WERI-Rb-1 (cell line): ENCODE measurements at places on chromosomes 6 and 20.

DNA sequence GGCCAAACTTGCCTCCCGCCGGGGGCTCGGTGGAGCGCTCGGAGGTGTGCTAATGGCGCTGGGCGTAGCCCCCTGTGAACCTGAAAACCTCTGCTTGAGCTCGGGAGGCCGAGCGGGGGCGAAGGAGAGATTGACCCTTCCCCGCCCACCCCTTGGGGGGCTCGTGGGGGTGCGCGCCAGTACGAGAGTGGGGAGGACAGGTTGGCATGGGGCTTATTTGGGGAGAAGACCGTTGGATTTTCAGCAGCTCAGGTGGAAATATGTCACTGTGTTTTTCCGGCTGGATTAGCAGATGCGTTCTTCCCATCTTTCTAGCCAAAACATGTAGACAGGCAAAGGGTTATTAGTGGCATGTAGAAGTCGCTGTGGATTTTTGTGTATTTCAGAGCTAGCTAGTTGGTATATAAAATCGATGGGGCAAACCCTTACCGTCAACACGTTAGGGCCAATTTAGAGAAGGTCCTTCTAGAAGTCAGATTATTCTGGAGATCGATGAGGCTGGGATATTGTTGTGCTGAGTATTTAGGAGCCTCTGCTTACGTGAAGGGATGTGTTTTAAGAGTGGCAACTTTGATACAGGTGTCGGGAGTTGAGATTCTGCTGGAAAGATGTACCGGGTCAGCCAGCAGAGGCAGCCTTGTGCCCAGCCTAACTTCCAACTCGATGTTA lies 525 bp downstream of the NCOA7 start:
- DNase-seq, result peak; percentile 27

GRCh38 chr6:84258268-84258667 lies 30.8 kb upstream of the CEP162 start:
- no peak for DNase-seq

- no peak for DNase-seq
These were observed 41.5 kb upstream of the SLC22A1 start for GRCh38 chr6:160080097-160080496.

GRCh38 chr6:48747040-48747439 lies 636.0 kb upstream of the PTCHD4 start:
- DNase-seq, result no peak

DNA sequence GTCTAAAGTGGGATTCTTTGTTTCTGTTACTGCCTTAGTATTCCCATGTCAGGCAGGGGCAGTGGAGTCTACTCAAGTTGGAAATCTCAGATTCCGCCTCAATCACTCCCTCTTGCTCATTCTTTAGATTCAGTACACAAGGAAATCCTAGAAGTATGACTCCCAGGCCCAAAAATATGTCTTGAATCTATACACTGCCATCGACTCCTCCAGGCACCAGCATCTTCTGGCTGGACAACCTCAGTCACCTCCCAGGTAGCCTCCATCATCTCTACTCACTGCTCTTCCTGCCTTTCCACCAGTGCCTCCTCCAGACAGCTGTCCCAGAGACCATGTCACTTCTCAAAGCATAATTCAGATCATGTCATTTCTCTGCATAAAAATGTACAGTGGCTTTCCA lies 329.9 kb downstream of the CDC5L start:
- DNase-seq, result no peak

DNA sequence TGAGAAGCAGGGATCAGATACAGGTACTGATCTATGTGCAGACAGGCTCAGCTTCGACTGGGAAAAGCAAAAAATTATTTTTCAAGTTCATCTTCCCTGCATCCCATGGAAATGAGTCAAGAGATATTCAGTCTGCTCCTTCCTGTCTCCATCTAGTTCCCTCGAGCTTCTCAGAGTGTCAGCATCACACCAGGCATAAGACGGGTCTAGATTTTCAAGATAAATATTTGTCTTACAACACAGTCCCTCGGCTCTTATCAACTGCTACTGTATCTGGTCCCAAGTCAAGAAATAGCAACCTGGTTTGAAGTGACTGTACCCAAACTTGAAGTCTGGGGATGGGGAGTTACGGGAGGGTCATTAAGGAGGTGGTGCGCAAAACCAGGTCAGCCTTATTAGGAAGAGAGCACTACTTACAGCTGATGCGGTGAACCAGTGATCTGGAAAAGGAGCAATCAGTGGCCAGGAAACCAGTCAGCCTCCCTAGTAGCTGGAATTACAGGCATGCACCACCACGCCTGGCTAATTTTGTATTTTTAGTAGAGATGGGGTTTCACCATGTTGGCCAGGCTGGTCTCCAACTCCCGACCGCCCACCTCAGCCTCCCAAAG lies 29.7 kb downstream of the ZMYND8 start:
- DNase-seq, result no peak

DNA sequence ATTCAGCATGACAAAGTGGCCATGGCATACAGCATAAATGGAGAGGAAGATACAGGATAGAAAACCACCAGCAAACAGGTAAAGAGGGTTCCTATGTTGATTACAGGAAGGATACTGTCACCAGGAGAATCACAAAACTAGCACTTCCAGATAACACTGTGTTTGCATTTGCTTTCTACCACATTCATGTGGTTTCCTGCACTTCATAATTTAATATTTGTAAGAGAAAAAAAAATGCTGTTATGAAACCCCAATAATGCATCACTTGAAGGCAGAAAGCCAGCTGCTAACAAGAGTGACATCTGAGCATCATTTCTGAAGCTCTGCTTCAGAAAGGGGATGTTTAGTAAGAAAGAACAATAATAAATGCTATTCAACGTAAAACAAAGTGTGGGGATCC lies 106.6 kb downstream of the ATXN1 start:
- DNase-seq, result no peak

- DNase-seq, result no peak
These were observed 1.1 kb downstream of the CENPB start for GRCh38 chr20:3785240-3786125.

GRCh38 chr20:58173091-58173490 lies 55.4 kb downstream of the ANKRD60 start:
- no peak for DNase-seq

DNA sequence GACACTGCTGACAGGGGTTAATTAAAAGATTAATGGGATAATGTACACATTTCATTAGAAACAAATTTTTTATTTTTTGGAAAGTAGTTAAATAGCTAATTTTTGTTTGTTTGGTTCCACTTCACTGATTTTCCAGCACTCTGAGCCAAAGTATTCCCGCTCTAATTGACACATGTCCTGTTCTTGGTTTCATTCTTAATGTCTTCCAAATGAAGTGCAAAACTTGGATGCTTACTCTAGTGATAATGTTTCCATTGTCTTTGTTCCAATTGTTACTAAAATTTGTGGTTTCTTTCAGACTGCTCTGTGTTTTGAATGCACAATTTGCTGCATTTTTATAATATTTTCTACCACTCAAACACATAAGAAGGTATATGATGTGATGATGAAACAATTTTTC lies 794.3 kb downstream of the PHF3 start:
- DNase-seq, result no peak

- no peak for DNase-seq
These were observed 52.2 kb downstream of the MRPL14 start for GRCh38 chr6:44074813-44075646.

DNA sequence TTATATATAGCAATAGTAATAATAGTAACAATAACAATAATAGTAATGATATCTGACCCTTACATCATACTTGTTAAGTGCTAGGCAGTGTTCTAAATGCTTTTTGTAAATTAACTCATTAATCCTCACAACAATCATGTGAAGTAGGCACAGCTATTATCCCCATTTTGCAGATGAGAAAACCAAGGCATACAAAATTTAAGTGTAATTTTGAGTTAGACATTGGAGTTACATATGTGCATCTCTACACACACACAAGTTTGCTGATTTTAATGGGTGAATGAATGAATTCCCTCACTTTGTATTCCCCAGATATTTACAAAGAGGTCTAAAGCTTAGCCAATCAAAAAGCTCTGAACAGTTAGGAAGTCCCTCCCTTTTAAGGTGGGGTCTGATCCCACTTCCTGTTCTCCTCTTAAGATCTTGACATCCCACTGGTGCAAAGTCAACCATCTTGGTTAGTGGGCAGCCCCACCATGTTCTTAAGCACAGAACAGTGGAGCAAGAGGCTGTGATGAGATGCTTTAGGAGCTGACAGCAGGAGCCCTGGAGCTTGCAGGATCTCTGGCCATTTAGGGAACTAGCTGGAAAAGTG lies 85.3 kb upstream of the FOXP4 start:
- no peak for DNase-seq

DNA sequence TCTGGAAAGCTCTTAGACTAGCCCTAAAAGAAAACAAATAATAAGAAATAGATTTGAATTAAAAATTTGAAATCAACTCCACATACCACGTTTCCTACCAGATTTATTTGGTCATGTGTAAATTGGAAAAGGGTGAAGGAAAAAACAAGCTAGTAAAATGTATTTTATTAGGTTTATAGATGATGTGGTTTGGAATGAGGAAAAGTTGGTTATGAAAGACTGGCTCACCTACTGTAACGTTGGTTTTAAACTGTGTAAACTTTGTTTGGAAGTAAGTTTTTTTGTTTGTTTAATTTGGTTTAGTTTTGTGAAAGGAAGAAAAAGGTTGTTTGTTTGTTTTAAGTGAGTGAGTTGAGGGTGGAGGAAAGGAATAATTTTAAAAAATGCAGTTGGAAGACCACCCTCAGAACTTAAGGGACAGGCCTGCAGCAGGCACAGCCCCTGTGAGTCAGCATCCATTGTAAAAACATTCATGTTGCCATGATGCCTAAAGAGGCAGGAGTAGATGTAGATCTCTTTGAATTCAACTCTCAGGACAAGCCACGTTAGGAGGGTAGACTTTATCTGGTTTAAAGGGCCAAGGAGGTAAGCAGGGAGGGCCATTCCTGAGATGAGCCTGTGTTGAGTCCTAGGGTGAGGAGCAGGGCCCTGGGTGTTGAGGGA lies 93.7 kb upstream of the SCGN start:
- DNase-seq, result no peak

- no peak for DNase-seq
These were observed 96.2 kb upstream of the MAP7 start for GRCh38 chr6:136646377-136646776.

DNA sequence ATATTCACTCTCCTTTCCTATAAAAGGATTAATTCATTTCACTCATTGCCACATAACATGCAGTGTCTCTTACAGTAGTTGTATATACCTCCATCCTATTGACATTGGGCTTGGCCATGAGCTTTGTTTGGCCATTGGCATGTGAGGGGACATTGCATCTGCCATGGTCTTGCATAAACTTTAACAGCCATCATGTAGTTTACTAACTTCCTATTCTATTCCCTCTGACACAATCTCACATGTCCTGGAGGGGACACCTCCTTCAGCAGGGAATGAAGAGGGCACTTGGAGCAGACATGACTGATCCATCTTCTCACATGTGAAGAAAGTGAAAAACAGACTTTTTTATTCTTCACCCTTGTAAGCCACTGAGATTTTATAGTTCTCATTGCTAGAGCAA lies 115.5 kb upstream of the MARCKS start:
- DNase-seq, result no peak

GRCh38 chr6:170485159-170485558 lies 67.9 kb downstream of the PSMB1 start:
- DNase-seq, result no peak

- DNase-seq, result no peak
These were observed 47.2 kb downstream of the DHX35 start for GRCh38 chr20:39009348-39009747.

- DNase-seq, result peak; percentile 66
These were observed 20.6 kb upstream of the SGK2 start for GRCh38 chr20:43537921-43538877.

- no peak for DNase-seq
These were observed 272.3 kb downstream of the KHDC1L start for GRCh38 chr6:72952808-72953630.

GRCh38 chr6:168601111-168601510 lies 160.1 kb downstream of the SMOC2 start:
- DNase-seq, result no peak

DNA sequence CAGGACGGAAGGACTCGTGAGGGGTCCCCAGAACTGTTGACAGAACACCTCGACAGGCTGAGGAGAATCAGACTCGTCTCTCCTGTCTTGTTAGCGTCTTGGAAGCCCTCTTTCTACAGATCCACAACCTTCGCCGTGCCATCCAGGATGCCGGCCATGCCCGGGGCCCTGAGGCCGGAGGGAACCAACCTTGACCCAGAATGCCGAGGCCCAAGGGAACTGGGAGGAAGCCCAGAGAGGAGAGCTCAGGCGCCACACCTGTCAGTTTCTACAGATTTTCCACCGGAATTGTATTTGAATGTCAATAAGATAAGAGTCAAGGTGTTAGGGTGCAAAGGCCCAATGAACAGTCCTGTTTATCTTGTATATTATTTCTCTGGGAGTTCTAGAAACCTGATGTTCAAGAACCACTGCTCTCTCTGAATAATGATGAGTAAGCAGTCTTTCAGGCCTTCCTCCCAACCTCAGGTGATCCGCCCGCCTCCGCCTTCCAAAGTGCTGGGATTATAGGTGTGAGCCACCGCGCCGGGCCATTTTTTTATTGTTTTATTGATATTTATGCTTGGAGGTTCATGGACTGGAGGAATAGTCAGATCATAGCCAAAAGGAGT lies 799 bp upstream of the ME1 start:
- no peak for DNase-seq

DNA sequence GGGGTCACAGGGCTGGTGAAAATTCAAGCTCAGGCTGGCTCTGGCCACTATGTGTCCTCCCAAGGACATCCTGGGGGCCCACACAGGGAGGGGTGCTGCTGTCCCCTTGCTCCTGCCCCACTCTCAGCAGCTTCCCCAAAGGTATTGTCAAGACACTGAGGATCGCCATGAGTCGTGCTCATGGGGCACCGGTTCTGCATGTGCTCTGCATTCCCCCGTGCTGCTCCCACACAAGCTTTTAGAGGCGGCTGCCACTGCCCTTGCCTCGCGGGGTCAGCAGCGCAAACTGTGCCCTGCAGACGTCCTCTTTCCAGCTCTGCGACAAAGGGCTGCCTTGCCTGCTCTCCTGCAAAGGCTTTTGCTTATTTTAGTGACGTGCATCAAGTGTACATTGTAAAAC lies 179.8 kb downstream of the ERMARD start:
- DNase-seq, result no peak

GRCh38 chr6:42702200-42702599 lies 20.2 kb downstream of the PRPH2 start:
- DNase-seq, result no peak

DNA sequence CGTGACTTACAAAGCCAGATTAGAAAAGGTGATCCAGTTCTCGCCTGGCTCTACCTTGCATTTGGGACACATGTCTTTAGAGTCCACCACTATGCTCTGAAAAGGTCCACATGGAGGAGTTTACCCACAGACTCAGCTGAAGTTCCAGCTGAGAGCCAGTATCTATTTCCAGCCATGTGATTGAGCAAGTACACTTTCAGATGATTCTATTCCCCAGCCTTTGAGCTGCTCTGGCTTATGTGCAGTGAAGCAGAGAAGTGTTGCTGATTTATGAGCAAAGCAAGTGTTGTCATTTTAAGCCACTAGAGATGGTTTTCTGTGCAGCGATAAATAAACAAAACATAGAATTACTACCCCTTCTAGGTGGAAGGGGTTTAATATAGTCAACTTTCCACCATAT lies 520.8 kb upstream of the RNF217 start:
- no peak for DNase-seq
